ENCODE measurements at places on chromosomes 12 and 14.

DNA sequence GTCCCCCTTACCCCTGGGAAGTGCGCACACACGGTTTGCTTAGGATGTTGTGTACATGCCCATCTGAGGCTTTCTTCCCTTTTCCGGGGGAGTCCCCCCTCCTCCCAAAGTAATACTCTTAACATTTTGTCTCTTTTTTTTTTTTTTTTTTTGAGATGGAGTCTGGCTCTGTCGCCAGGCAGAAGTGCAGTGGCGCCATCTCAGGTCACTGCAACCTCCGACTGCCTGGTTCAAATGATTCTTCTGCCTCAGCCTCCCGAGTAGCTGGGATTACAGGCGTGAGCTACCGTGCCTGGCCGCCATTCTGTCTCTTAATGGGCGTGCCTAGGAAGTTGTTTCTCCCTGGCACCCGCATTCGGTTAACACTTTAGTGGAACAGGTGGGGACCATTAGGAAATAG is 4.5 kb upstream of the GMFB start:
- no peak for DNase-seq

GRCh38 chr14:101891471-101891870 is 72.9 kb upstream of the DYNC1H1 start:
- no peak for DNase-seq

DNA sequence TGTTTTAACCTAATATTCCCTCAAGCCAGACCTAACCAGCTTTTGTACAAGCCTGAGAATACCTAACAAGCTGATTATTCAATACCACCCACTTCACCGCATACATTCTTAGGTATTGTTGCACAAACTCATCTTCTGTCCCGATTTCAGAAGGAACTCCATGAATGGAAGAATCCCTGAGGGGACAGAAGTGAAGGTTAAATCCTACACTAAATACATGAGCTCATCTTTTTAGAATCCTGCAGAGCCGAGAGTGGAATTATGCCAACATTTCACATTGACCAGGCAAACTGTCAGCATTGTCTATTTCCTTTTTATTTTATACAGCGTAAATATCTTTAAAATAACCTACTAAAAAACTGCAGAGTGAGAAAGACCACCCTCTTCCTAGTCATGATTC is 140.7 kb upstream of the PRICKLE1 start:
- no peak for DNase-seq

DNA sequence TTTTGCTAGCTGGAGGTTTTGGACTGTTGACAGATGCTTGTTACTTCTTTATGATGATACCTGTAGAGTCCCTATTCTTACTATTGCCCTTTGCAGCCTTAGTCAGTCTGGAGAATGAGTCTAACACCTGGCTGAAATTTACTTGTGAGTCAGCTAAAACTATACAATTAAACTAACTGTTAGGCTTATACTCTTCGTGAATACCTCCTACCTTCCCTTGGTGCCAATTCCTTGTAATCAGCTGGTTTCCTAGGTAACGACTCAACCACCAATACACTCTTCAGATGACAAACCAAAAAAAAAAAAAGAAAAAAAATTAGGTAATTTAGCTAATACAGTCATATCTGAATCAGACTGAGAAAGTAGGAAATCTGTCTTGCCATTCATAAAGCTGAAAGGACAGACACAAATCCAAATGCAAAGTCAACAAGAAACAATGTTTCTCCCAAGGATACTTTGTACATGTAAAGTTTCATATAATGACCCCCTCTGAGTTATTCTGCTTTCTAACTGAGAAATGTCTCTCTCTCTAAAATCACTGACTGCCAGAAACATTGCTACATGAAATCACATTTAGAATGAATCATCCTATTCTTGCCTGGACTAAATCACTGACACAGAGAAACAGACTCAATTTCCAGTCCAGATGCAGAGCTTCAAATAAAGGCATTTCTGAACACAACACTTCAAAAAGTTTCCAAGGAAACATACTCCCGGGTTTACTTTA is 56.5 kb upstream of the CDKL1 start:
- no peak for DNase-seq

- no peak for DNase-seq
Measured at GRCh38 chr12:25788707-25789442, 169.6 kb upstream of the RASSF8 start.

Data from stimulated activated CD4-positive, alpha-beta T cell treated with anti-CD3 and anti-CD28 coated beads, Interleukin-12 subunit alpha, Interleukin-12 subunit beta, amount 100 ng/mL, for 48 hours (primary cell).